ENCODE measurements at places on chromosomes 2 and 18.
A peak's percentile ranks its signal among the peaks of the same experiment; 100 is the strongest.

DNA sequence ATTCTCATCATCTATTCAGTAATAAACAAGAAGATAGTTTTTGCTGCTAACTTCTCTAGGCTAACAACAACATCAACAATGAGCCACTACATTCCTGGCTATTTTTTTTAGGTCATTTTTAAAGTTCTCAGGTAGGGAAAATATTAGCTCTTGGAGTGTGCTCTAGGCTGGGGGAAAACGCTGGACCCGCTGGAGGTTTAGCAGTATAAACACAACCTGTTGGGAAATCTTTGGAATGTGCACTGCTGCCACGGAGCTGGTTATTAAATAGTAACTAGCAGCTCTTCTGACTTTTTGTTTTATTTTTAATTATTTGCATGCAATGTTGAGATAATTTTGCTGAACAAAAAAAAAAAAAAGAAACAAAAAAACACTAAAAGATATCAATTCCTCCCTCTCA lies 892.1 kb upstream of the ACVR2A start:
- DNase-seq = no peak

DNA sequence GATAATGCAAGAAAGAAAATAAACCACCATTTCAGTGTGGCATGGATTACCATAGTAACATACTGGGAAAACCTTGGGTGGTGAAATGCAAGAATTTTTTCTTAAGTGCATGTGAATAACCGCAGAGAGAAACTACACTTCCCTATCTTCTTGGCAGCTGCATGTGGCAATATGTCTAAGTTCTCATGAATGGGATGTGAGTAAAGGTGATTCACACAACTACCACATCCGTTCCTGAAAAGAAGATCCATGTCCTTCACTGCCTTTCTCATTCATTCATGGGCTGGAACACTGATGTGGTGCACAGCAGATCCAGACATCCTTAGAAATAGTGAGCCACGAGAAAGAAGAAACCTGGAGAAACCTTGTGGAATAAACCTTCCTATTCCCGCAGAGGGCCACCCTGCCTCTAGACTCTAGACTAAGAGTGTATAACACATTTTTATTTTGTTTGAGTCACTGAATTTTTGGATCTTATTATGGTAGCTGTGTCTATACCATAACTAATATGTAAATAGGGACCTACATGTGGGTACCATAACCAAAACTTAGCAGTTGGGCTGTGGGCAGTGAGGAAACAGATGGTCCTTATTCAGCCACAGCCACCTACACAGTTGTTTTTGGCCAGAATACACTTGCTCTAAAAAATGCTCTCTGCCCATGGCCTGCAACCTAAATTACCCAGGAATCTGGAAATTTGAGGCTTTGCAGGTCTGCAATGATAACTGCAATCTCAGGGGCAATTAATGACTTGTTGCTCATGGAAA lies 573.3 kb downstream of the LRP1B start:
- DNase-seq = no peak

GRCh38 chr2:37683921-37684780 lies 12.7 kb upstream of the CDC42EP3 start:
- DNase-seq = no peak

DNA sequence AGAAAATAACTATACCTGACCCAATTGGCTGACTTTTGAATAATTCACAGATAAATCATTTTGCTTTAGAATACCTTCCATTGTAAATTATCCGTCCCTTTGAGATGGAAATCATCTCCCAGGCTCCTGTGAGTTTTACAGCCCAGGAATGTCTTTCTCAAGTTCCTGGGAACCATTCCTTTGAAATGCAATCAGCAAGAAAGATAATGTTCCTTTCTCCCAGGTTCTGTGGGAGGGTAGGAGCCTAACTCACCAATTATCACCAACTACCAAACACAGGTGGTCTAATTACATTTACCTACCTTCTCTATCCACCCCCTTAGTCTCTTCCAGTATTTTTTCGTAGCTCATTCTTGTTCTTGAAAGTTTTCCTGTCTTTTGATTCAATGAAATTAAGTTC lies 1016.0 kb downstream of the SOCS6 start:
- DNase-seq = no peak

DNA sequence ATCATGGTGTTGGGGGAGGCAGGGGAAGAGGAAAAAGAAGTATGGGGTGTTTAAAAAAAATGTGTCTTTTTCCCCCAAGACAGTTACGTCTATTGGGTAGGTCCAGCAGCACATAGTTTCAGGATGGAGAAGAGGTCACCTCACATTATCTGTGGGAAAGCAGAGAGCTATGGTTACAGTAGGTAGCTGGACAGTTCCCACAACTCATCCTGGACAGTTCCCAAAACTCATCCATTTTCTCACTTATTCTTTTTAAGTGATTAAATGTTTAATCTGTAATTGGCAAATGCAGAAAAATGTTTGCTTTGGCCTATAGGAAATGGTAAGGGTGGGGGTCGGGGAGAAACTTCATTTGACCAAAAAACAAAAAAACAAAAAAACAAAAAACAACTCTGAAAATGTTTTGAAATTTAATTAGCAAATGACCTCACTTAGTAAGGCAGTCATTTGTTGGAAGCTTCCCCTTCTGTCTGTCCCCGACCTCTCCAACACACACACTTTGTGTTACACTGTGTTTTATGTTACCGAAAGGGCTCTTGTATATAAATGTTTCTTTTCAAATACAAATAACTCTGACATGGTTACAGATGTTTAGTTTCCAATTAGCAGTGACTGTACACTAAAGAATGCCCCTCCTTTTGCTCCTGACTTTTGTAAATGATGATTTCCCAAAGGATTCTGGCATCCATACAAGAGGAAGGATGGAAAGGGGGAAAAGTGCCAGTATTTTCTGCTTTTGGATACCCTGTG lies 173.3 kb upstream of the ZFP36L2 start:
- DNase-seq = no peak

GRCh38 chr2:6810961-6811360 lies 54.7 kb downstream of the CMPK2 start:
- no peak for DNase-seq

- no peak for DNase-seq
Observed at GRCh38 chr2:102166189-102166845, 20.5 kb upstream of the IL1RL2 start.

GRCh38 chr2:238907717-238908173 lies 59.9 kb downstream of the TWIST2 start:
- DNase-seq = peak; percentile 6

- DNase-seq = no peak
Observed at GRCh38 chr18:60966876-60967275, 366.4 kb upstream of the CDH20 start.

DNA sequence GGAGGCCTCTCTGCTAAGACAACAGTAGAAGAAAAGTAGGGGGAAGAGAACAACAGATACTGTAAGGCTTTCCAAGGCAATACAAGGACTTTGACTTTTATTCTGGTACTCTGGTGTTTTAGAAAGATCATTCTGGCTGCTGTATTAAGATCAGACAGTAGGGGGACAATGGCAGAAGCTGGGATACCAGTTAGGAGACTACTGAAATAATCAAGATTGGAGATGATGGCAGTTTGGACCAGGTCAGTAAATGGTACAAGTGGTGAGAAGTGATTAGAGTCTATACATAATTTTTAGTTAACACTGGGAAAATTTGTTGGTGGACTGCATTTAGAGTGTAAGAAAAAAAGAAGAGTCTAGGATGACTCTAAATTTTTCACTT lies 139.7 kb downstream of the ROCK1 start:
- DNase-seq = no peak

- DNase-seq = peak; percentile 74
Observed at GRCh38 chr2:10487081-10487740, 39.1 kb upstream of the ODC1 start.

DNA sequence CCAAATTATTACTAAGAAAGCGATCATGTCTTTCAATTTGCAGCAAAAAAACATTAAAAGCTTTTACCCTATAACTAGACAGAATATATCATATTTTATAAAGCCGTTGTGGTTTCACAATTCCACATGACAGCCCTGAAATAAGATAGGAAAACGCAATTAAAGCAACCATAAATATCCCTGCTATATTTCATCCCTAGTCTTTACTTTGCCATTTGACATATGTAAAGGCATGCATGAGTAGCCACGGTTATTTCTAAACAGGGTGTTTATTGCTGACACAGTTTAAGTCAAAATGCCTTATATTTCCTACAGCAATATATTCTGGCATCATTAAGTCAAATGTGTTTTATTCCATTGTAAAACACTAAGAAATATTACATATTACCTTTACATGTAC lies 239.9 kb downstream of the DSEL start:
- DNase-seq = no peak

GRCh38 chr18:23540867-23541266 lies 37.6 kb downstream of the RMC1 start:
- no peak for DNase-seq

- no peak for DNase-seq
Observed at GRCh38 chr2:144833075-144833637, 313.2 kb upstream of the ZEB2 start.

GRCh38 chr2:217695033-217695520 lies 307.7 kb downstream of the TNS1 start:
- no peak for DNase-seq

- no peak for DNase-seq
Observed at GRCh38 chr18:49728542-49728941, 84.8 kb downstream of the ACAA2 start.

DNA sequence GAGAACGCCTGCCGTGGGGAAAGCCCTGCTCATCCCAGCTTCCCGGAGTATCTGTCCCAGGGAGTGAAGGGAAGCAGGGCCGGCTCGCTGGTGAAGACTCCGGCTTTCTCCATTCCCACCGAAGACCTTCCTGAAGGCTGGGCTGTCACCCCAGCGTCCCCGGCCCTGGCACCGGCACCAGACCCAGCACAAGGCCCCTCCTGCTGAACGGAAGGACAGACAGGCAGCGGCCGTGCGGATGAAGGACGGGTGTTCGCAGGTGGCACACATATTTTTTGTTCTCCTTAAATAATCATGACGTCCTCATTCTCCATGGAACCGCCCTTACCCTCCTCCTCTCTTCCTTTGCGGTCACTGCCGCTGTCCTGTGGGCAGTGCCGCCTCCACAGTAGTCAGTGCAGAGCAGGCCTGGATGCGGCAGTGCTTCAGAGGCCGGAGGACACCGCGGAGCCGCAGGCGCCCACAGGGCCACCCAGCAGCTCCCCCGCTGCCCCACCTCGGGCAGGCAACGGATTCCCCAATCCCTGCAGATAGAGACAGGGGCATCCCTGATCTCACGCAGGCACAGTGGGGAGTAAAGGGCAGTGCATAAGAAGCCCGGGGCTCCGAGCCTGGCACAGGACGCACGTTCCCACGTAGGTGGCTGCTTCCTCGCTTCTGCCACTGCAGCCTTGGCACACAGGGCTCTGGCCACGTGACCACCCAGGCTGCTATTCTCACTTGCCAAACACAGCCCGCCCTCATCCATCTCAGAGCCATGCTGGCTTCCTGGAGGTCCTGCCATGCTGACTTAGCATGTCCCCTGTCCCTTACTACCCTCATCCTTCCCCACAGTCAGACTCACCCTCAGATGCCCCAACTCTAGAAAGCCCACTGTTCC lies 229.7 kb downstream of the EIPR1 start:
- DNase-seq = peak; percentile 72

GRCh38 chr18:48663931-48664847 lies 125.4 kb downstream of the CTIF start:
- peak; percentile 90 for DNase-seq

DNA sequence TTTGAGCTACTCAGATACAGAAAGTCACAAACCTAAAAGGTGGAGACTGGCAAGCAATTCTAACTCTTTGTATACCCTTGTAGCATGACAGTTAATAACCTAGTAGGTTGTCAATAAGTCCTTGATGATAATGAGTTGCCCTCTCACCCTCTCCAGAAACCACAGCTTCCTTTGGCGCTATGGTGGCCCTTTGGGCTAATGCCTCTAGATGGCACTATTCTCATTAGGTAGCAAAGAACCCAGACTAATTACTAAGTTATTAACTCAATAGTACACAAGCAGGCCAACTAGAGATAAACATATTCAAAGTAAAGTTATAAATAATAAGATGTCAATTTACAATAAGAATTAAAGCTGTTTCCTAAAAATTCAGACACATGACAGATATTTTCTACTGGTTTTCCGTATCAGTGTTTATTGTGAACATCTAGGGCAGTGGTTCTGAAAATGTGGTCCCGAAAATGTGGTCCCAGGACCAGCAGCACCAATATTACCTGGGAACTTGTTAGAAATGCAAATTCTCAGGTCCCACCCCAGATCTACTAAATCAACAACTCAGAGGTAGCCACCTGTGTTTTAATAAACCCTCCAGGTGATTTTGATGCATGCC lies 41.1 kb downstream of the LDAH start:
- DNase-seq = no peak

GRCh38 chr2:64825831-64826491 lies 163.2 kb upstream of the SLC1A4 start:
- no peak for DNase-seq

GRCh38 chr2:27356056-27356381 lies 545 bp downstream of the GTF3C2 start:
- DNase-seq = peak; percentile 83

DNA sequence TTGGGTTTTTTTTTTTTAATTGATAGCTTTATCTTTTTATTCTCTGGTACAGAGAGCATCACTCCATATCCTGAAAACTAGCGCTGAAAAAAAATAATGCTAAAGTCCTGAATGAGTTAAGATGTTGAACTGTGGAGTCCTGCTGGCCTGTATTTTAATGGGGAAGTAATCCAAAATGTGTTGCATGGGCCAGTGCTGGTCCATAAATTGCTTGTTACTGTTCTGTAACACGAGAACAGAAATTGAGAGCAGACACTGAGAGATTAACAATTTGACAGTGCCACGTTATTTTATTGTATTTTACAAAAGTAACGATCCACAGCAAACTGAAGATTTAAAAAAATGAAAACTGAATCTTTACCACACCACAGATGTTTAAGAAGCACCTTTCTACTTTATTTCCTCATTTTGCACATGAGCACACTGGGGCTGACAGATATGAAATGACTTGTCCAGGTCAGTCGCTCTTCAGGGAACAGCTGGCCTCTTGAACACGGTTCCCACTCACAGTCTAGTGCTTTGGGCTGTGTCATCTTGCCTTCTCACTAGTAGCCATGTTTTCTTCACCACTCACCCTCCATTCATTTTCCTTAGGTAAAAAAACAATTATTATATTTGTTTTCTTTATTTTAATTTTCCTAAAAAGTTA lies 35.3 kb downstream of the ZCCHC2 start:
- DNase-seq = no peak

DNA sequence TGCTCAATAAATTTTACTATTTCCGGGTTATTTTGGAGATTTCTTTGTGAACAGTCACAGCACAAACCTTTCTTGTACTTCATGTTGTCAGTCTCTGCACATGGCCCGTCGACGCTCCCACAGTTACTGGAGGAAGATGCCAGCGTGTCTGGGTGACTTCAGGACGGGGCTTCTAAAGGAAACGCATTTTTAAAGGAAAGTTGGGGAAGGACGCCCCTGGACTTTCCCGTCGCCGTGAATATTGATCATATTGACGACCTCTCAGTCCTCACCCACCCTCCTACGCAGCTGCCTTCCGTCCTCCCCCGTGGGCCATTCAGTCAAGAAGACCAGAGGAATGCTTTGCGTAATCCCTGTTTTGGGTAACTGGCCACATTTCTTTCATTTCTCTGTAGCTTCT lies 71.1 kb upstream of the SNTG2 start:
- no peak for DNase-seq

GRCh38 chr2:121017396-121017795 lies 267.6 kb downstream of the TFCP2L1 start:
- no peak for DNase-seq

GRCh38 chr2:152743002-152743401 lies 24.6 kb downstream of the ARL6IP6 start:
- no peak for DNase-seq

Data from posterior vena cava (tissue), 2 donors.